ENCODE measurements at places on chromosomes 13 and 19.

GRCh38 chr19:28667348-28667977, 545.5 kb downstream of the UQCRFS1 start:
- no peak for DNase-seq

- no peak for DNase-seq
These were observed 44.3 kb downstream of the SERP2 start for GRCh38 chr13:44417876-44418275.

GRCh38 chr19:518598-519231, 11.4 kb downstream of the TPGS1 start:
- no peak for DNase-seq

- DNase-seq: no peak
These were observed 27.7 kb upstream of the CYSLTR2 start for GRCh38 chr13:48626077-48626449.

GRCh38 chr13:61905054-61905453, 489.4 kb upstream of the PCDH20 start:
- no peak for DNase-seq

DNA sequence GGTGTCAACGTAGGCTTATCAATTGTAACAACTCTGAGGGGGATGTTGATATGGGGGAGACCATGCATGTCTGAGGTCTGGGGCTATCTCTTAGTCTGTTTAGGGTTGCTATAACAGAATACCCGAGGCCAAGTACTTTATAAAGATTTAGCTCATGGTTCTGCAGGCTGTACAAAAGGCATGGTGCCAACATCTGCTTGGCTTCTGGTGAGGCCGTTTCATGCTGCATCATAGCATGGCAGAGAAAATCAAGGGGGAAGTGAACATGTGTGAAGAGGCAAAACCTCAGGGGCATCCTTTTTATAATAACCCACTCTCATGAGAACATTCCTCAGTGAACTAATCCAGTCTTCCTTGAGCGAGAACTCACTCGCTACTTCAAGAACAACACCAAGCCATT, 353.8 kb downstream of the ENOX1 start:
- no peak for DNase-seq

GRCh38 chr19:51688671-51689571, 4.2 kb upstream of the SPACA6 start:
- DNase-seq: no peak

DNA sequence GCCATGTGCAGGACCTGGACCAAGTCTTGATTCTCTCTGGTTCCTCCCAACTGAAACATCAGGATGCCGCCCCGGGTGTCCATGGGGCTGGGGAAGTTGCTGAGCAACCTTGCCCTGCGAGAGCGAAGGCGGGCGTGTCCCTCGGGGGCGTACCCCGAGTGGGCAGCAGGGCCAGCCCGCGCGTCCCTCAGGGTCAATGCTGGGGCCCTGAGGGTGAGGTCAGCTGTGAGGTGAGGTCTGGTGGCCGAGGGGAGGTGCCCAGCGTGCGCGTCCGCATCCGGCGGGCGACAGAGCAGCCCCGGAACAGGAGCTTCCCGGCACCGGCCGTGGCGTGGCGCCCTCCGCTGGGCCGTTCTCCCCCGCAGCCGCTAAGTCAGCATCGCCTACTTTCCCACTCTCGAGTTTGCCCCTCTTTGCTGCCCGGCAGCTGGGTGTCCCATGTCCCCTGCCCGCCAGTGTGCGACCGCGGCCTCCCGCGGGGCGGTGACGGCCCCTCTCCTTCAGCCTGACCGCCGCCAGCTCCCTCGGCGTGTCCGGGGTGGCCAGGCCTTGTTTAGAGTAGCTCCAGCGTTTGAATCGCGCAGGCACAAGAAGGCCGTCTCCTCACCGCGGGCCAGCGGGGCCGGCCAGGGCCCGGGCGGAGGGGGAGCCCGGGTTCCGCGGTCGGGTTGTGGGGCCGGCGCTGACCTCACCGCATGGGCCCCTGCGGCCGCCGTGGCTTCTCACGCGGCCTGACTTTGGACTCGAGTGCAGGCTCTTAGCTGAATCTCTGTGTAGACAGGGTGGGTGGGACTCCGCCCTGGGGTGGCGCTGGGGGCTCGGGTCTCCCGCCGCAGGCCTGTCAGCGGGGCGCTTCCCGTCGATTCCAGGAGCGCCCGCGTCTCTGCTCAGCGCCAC, 33.0 kb downstream of the GJA3 start:
- DNase-seq: no peak

GRCh38 chr19:42480335-42481095, 37.8 kb upstream of the CXCL17 start:
- DNase-seq: no peak

DNA sequence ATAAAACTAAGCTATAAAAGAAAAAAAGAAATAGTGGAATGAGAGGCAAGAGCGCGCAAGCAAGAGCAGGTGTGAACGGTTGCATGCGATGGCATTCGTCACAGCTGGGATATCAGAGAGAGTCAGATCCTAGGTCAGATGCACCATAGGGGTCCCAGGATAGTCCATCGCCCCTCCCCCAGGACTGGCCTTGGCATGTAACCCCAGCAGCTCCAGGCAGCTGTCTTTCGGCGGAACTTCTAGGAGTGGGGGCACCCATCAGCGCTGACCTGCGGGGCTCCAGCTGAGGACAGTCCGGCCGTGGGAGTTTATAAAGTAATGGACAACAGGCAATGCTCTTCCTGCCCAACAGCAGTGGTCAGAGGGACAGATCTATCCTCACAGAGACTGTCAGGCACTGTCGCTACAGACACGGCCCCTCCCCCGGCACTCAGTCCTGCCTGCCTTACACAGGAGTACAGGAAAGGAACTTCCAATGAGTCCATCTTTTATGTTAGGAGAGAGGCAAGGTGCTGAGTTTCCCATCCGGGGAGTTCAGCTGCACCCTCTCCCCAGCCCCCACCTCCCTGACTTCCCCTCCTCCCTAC, 1.4 kb downstream of the SIAH3 start:
- no peak for DNase-seq

DNA sequence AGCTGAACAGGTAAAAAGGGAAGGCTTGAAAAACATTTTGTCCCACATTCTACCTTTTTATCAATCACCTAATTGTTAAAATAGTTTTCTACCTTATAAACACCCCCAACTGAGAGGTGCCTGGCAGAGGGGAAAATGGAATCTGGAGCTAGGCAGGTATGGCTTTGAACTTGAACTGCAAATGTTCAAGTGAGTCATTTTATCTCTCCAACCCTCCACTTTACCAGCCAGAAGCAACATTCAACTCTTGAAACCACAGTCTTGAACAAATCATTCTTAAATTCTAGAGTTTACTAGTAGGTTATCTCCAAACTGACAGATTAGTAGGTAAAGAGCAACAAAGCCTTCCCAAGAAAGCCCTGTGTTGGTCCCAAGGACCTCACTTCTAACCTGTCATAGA, 116.9 kb downstream of the ABCC4 start:
- no peak for DNase-seq

GRCh38 chr13:99294198-99294597, 13.0 kb downstream of the GPR183 start:
- DNase-seq: no peak

DNA sequence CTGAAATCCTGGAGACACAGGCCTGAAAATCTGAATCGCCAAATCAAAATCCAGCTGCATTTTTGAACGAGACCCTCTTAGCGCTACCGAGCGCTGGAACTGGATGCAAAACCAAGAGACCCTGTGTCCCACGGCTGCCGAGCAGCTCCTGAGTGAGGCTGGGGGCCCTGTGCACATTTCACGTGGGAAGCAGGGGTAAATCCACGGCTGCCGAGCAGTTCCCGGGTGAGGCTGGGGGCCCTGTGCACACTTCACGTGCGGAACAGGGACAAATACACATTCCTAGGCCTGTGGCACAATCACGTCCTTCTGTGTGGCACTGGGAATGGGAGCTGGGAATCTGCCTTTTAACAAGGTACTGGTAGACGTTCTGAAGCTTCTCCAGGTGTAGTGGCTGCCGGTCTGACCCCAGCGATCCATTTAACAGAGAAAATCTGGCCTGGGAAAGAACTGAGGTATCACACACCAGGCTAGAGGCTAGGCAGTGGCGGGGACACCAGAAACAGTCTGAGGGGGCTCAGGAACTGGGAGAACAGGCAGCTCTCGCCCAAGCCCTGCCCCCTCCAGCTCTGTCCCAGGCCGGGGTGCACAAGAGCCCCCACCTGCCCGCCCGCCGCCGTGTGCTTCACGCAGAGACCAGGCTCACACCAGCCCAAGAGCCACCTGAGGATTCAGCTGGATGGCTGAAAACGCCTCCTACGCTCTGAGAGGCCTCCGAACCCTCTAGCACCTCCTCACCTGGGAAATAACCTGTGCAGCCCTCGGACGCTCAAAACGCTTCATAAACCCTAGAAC, 11.0 kb upstream of the C2CD4C start:
- no peak for DNase-seq
